SJSA1 (cell line): ENCODE measurements at places on chromosomes 12 and 14. TPM values are rescaled to one million over a fixed set of nuclear protein-coding genes. Genes with fewer than 3 reads are reported as not detected.

The ITGB7 gene
- 0.45 TPM in 1 of 2 replicates, not detected in the other for total RNA-seq

The SYT1 gene
- 23.9 and 31.9 TPM in 2 replicates for total RNA-seq

The FOXA1 gene
- 0.87 TPM in 1 of 2 replicates, not detected in the other for total RNA-seq

The GARIN6 gene
- not detected in 2 replicates for total RNA-seq

The DIO2 gene
- 22.3 and 27.3 TPM in 2 replicates for total RNA-seq

The KCNJ8 gene
- total RNA-seq: not detected in 2 replicates

The KLRC2 gene
- total RNA-seq: not detected in 2 replicates

The ALDH2 gene
- 24.2 and 27.9 TPM in 2 replicates for total RNA-seq

The PMEL gene
- total RNA-seq: 0.34 TPM in 1 of 2 replicates, not detected in the other

The RPL10L gene
- not detected in 2 replicates for total RNA-seq

The SLC7A8 gene
- 0.45 TPM in 1 of 2 replicates, not detected in the other for total RNA-seq

The MYH6 gene
- not detected in 2 replicates for total RNA-seq

The TDRD9 gene
- total RNA-seq: 2.2 and 4.1 TPM in 2 replicates

The DDIT3 gene
- 564 and 686 TPM in 2 replicates for total RNA-seq

The HOXC10 gene
- 3.2 and 7.5 TPM in 2 replicates for total RNA-seq

The AGAP2 gene
- 0.78 and 0.89 TPM in 2 replicates for total RNA-seq

The TCL1B gene
- not detected in 2 replicates for total RNA-seq

The C14orf39 gene
- total RNA-seq: 0.05 TPM in 1 of 2 replicates, not detected in the other

The TAS2R9 gene
- not detected in 2 replicates for total RNA-seq

The NPAS3 gene
- total RNA-seq: 0.26 TPM in 1 of 2 replicates, not detected in the other

The LUM gene
- total RNA-seq: 505 and 812 TPM in 2 replicates

The E2F7 gene
- 11.6 and 22.1 TPM in 2 replicates for total RNA-seq

The RD3L gene
- total RNA-seq: not detected in 2 replicates

The PXMP2 gene
- total RNA-seq: 105 and 109 TPM in 2 replicates
